Upper lobe of left lung (tissue), 6 donors: ENCODE measurements at places on chromosomes 7 and 10. TPM values are rescaled to one million over a fixed set of nuclear protein-coding genes. Genes with fewer than 3 reads are reported as not detected.

- no peak for DNase-seq
Observed at GRCh38 chr7:66679633-66680244, 51.1 kb downstream of the KCTD7 start.

GNGT1 gene
- total RNA-seq = not detected

- peak; percentile 67 for DNase-seq
Observed at GRCh38 chr10:104642658-104643302, 1.7 kb downstream of the SORCS3 start.

GRCh38 chr7:32250471-32251260 lies 180.5 kb upstream of the PDE1C start:
- no peak for DNase-seq

DNA sequence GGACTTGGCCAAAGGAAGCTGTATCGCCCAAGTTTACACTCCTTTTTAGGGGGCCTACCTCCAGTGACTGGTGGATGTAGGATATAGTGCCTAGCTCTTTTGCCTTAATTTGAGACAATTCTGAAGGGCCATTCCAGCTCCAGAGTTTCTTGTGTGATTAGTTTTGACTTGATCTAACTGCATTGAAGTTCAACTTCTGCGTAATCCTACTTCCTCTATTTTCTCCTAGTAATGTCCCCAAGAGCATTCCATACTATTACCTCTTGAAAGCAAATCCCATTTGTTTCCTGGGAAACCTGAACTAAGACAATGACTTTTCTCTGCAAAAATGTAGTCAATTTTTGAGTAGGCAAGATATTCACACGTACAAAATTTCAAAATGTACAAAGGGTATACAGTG lies 4.7 kb upstream of the H2AZ2 start:
- DNase-seq = no peak

GRCh38 chr7:27065709-27066108 lies 30.1 kb downstream of the HOXA1 start:
- no peak for DNase-seq

GRCh38 chr10:14952851-14953423 lies 959 bp downstream of the DCLRE1C start:
- no peak for DNase-seq

GRCh38 chr7:7913504-7913903 lies 55.1 kb upstream of the GLCCI1 start:
- DNase-seq = no peak

DNA sequence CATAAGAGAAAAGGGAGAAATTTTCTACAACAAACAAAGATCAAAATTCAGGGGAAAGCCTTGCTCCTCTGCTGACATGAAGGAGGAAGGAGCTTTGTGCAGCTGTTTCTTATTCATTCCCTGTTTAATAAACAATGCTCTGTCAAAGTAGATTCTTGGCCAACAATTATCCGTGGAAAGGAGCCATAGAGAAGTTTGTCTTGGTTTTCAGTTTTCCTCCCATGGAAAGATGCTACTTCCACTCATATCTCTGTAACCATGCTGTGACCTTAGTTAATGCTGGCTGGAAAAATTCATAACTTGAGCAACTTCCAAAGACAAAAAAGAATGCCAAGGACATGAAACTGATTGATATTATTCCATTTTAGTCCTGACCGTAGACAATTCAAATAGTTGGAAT lies 8.1 kb downstream of the DDC start:
- DNase-seq = no peak

- no peak for DNase-seq
Observed at GRCh38 chr10:60853107-60853506, 74.8 kb downstream of the CDK1 start.

ANKRD30A gene
- not detected for total RNA-seq

EPDR1 gene
- 107 TPM for total RNA-seq

MBLAC1 gene
- total RNA-seq = 3.6 TPM
